ENCODE measurements at places on chromosomes 7 and 10.
A peak's percentile ranks its signal among the peaks of the same experiment; 100 is the strongest.

DNA sequence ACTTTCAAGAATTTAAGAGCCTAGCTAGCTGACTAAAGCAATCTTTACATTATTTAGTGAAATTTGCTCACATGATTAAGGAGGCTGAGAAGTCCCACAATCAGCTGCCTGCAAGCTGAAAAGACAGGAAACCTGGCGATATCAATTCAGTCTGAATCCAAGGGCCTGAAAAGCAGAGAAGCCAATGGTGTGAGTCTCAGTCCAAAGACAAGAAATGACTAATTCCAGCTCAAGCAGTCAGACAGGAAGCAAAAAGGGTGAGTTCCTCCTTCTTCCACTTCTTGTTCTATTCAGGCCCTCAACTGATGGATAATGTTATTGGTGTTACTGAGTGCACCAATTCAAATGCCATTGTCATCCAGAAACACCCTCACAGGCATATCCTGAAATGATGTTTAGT lies 1231.6 kb upstream of the CELF2 start:
- no peak for DNase-seq

DNA sequence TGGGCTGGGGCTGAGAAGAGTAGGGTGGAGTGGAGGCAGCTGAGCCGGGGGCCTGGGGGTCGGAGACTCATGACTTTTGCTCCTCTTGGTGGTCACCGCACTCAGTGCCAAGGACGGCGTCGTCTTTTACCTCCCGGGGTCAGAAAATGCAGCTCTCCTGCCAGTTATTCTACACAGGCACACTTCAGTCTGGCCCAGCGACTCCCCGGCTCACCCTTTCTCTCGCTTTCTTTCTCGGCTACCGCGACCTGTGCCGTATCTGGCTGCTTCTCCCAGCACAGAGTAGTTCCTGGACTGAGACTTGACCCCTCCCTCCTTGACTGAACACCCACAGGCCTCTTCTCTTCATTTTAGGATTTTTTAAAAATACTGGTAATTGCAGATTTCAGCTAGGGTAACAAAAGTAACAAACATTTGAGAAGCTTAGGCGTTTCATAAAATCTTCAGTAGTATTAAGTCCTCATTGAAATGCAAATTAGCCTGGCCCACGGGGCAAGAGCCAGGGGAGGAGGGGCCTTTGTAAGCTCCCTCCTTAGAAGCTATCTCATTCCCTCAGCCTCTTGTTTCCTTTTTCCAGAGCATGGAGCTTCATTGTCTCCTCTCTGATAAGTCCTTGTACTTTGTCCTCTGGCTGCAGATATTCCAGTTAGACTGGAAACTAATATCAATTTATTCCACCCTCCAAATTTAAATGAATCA lies 1.1 kb upstream of the PRLHR start:
- DNase-seq = no peak

DNA sequence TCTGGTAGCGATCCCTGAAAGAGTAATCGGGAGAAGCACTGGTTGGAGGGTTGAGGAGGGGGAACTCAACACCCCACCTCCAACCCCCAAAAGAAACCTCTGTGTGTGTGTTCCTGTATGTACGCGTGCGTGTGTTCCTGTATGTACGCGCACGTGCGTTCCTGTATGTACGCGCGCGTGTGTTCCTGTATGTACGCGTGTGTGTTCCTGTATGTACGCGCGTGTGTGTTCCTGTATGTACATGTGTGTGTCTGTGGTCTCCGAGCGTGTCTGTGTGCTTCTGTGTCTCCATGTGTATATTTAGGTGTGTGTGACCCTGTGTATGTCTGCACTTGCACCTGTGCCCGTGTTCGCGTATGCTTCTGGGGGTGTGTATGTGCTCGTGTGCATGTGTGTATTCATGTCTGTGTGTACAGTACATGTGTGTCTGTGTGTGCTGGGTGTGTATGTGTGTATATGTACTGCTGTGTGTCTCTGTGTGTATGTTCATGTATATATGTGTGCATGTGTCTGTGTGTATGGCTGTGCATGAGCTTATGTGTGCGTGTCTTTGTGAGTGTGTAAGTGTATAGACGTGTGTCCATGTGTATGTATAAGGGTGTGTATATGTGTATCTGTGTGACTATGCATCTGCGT lies 42.9 kb upstream of the KLF6 start:
- DNase-seq = no peak

- DNase-seq = no peak
Observed at GRCh38 chr10:33459602-33460001, 125.1 kb upstream of the NRP1 start.

DNA sequence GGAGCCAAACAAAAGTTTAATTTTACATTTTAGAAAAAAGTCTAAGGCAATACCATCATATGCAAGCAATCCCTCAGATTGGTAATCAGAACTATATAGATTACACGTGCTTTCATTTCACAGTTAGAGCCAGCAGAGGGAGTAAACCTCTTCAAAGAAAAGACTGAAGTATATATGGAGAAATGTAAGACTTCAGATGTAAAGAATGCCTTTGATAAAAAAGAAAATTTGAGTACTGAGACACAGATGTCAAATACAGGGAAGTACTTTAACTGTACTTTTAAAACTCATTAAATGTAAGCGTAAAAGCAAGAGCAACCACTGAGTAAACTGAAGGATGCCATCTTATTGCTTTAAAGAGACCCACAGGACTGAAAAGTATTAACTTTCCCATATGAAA lies 101.4 kb upstream of the FAM133B start:
- no peak for DNase-seq

- DNase-seq = no peak
Observed at GRCh38 chr7:158559356-158559755, 28.3 kb downstream of the PTPRN2 start.

DNA sequence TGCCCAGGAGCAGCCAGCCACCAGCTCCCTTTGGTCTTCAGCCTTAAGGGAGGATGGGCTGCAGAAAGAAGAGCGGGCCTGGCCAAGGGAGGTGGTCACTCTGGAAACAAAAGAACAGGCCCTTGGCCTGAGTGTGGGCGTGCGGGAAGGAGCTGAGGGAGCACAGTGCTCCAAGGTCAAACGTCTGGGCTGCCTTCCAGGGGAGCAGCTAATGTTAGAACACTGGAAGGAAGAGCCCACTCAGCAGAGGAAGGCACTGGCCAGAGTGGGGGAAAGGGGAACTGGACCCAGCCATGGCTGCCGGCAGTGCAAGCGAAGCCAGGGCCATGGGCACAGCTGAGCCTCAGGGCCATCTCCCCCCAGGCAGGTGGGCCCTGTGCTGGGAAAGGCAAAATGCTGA lies 42.7 kb downstream of the FAM53B start:
- no peak for DNase-seq

- DNase-seq = no peak
Observed at GRCh38 chr10:116125180-116125579, 147.8 kb downstream of the GFRA1 start.

DNA sequence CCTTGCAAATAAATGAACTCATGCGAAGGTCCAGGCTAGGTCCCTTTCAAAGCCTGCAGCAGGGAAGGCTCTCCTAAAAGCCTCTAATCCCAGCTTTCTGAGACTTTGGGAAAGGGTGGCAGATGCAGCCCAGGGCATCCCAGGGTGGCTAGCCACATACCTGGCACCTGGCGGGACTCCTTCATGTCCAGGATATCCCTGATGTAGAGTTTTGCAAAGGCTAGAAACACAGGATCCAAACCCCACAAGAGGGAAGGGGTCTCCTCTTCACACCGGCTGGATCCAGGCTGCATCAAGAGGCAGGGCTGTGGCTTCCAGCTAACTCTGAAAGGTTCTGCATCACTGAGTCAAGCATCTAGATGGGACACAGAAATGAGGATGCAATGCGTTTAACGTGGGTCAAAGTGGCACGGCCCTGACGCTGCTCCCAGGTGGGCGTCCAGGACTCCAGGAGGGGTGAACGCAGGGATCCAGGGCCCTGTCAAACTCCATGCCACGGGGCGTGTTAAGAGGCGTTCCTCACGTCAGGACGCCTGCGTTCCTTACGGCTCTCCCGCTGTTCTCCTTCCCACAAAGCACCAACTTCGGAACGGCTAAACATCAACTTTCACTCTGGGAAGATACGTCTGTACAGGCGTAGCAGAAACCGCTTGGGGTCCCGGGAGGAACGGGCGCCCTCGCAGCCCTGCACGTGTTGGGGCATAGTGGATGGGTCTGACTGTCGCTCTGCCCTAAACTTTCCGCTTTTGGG lies 507 bp downstream of the STN1 start:
- DNase-seq = peak; percentile 29

DNA sequence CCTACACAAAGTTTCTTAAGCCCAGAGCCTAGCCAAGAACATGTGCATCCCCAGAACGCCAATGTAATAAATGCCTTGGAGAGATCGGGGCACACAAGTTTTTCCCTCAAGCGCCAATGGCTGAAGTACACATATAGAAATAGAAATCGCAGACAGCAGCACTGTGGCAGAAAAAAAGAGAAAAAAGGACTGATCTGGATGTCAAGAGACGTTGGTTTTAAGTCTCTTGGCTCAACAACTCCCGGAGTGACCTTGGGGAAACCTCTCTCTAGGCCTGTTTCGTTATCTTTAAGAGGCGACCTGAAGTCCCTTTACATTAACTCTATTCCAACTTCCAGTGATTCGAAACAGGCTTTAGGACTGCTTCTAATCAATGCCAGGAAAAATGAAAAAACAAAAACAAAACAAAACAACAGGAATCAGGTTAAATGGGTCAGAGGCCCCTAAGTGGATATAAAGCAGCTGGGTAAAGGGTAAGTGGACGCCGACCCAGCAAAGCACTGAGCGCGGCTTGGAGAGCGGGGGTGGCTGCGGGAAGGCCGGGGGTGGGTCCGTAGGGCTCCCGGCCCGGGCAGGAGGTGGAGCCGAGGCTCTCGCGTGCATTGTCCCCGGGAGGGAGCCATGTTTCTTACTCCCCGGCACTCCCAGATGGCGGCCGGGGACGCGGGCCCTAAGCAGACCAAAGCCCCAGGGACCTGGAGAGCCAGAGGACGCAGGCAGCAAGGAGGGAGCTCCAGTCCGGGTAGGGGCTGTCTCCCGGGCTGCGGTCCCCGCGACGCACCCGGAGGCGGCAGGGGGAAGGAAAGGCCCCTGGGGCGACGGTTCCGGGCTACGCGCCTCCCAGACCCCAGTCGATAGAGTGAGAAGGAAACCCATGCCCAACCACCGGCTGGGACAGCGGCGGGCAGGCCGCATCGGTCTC lies 757 bp downstream of the EIF3A start:
- DNase-seq = peak; percentile 73

DNA sequence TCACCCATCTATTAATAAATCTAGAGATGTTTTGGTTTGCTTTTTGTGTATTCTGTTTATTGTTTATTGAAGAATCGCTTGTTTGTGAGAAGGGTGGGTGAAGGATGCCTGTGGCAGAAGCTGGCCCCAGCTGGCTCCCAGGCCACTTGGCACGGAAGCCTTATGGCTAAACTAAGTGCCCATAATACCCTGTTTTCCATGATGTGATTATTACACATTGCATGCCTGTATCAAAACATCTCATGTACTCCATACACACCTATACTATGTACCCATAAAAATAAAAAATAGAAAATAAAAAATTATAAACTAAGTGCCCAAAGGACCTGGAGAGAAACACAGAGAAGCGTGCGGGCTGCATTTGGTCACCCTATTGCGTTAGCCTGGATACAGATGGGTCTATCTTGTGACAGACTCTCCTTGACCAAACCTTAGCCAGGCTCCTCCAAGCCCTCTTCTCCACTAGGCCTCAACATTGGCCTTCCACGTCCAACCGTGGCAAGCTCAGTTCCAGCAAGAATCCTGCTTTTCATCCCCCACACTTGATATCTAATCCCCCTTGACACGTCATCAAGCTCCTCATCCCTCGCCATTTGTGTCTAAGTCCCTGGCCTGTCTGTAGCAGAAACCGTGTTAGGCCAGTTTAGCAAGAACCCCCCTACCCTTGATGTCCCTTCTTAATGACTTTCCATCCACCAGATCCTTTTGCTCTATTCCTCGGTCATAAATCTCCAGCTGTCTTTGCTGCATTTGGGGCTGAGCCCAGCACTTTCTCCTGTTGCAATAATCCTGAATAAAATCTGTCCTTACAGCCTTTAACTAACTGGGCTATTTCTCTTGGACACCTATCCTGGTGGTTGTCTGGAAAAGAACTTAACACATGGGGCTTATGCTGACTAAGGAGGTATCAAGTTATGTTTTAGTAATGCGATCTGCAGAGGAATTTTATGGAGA lies 245.2 kb downstream of the TNS3 start:
- DNase-seq = no peak

DNA sequence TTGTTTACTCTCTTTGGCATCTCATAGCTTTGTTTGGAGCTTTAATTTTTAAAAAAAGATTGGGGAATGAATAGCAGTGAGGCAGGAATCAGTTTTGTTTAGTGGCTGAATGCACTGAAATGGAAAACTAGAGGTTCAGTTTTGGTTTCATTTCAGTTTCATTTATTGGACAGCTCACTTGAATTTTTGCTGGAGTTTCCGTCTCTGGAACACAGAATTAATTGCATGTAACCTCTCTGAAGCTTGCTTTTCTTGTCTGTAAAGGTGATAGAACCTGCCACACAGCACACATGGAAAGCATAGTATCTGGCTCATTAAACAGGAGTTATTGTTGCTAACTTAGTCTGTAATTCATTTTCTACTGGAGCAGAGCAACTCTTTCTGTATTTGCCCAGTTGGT lies 7.1 kb downstream of the GRM8 start:
- no peak for DNase-seq

DNA sequence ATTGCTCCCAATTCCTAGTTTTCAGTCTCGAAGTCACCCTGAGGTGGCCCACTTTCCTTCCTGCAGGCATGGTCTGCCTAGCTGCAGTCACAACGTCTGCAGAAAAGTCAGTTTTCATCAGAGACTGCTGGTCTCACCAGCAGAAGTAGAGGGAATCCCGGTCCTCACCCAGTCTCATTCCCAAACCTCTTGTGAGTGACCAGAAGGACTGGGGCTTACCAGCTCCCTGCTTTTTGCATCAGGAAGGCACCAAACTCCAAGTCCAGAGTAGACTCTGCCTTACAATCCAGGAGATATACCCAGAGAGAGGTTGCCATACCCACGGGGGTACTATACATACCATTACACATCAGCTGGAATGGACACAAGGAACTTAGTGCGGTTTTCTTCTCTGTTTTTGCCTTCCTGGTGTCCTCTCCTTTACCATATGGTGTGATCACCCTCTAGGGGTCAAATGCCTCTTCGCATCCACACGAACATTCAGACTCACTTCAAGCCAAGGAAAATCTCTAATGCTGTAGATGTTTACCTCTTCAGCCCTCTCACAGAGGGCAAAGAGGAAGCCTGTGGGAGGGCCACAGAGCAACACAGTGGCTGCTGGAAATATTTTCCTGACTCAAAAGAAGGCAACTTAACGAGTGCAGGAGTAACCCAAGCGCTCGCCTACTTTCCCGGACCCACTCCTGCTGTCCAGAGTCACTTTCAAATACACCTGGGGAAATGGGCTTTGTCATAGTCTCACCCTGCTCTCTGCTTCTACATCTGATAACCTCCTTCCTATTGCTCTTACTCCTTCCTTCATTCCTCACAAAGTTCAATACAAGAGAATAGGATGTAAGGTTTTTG lies 220.9 kb downstream of the C7orf25 start:
- DNase-seq = no peak

DNA sequence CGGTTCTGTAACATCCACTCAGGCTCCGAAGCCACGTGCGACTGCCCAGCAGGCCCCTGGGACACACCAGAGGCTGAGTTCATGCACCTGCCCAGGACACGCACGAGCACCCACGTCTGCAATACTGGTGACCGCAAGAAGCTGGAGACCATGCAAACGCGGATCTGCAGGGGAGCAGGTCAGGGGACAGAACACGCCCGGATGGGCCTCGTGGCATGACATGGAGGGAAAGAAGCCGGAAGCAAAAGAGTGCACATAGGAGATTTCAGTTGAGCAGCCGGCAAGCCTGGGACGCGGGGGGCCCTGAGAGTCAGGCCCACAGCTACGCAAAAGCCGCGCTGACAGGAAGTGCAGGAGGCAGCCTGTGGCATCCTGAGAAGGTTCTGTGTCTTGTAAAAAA lies 73.7 kb downstream of the FOXL3 start:
- DNase-seq = no peak

Measured in Calu3 (cell line).